ENCODE measurements at places on chromosomes 3 and 15. TPM values are rescaled to one million over a fixed set of nuclear protein-coding genes. Genes with fewer than 3 reads are reported as not detected.

DNA sequence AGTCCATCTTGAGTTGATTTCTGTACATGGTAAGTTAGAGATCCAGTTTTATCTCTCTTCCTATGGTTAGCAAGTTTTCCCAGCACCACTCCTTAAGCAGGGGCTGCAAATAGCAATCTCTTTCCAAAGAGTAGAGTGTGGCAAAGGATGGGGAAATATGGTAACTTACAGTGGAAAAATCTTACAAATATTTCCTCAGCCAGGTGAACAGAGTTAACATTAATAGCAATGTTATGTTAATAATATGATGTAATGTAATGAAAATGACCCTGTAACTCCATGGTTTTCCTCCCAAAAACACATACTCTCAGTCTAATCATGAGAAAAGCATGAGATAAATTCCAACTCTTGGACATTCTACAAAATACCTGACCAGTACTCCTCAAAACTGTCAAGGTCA is 30.4 kb downstream of the FSIP1 start:
- H3K4me1 ChIP-seq = no peaks in the 10 kb centered on the region
- no peak overlapping the region for H3K27ac ChIP-seq
- DNase-seq = no peak
- H3K36me3 ChIP-seq = no peaks in the 10 kb centered on the region

DNA sequence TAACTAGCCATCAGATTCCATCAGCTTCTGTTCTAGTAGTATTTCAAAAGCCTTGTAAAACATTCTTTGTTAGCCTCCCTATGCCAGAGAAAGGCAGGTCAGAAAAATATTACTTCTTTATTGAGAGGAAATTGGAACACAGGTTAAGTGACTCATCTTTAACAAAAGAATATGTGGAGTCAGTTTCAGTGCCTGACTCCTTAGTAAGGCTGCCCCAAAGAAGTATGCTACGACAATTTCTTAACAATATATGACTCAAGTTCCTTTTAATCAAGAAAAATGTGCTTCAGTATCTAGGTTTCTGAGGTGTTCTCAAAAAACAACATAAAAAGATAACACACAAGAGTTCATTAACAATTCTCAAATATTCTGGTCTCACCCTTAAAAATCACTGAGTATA is 139.2 kb downstream of the VPS13C start:
- no peak overlapping the region for H3K27ac ChIP-seq
- H3K4me3 ChIP-seq = no peak overlapping the region
- DNase-seq = no peak
- H3K36me3 ChIP-seq = no peaks in the 10 kb centered on the region

GRCh38 chr15:67066041-67066958 is 898 bp downstream of the SMAD3 start:
- no peaks in the 10 kb centered on the region for H3K36me3 ChIP-seq
- no peak for DNase-seq
- H3K4me3 ChIP-seq = peak overlapping the region; percentile 78
- peaks cover 23% of the 10 kb centered on the region for H3K4me1 ChIP-seq

GRCh38 chr15:95816591-95816990 is 513.9 kb upstream of the NR2F2 start:
- no peak overlapping the region for H3K27ac ChIP-seq
- no peak for DNase-seq
- H3K36me3 ChIP-seq = no peaks in the 10 kb centered on the region
- H3K4me3 ChIP-seq = no peak overlapping the region

DNA sequence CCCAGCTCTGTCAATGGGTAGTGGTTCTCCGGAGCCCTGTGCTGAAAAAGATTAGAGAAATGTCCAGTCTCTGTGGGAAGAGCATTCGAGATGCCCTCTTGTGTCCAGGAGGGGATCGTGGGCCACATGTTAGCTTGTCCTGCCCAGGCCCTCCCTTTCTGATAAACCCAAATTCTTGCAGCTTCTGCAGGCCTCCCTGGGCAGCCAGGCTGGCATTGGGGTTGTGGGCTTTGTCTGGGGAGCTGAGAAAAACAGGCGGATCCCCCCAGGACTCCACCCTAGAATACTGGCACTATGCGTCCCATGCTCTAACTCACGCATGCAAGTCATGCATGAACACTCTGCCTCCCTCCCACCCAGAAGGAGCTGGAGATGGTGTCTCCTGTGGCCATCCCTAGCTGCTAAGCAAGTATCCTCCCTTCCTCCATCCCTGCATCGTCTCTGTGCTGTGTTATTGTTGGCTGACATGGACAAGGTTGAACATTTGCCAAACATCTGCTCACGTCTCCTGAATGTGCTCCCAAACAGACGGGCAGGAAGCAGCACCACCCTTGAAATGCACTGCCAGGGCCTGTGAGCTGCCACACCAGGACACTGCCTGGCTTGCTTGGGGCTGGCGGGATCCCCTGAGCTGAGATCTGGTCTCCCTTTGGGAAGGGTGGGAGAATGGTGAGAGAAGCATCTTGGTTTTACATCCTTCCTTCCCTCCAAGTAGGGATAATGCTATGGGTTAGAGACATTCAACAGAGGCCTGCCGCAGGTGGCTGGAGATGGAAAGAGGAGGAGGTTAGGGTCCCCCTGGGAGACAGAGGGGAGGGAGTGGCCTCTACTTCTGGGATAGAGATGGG is 26.5 kb downstream of the CFAP161 start:
- no peaks in the 10 kb centered on the region for H3K36me3 ChIP-seq
- no peak overlapping the region for H3K27ac ChIP-seq
- DNase-seq = peak; percentile 57
- no peaks in the 10 kb centered on the region for H3K27me3 ChIP-seq
- peaks cover 20% of the 10 kb centered on the region for H3K4me1 ChIP-seq
- H3K4me3 ChIP-seq = no peak overlapping the region

DNA sequence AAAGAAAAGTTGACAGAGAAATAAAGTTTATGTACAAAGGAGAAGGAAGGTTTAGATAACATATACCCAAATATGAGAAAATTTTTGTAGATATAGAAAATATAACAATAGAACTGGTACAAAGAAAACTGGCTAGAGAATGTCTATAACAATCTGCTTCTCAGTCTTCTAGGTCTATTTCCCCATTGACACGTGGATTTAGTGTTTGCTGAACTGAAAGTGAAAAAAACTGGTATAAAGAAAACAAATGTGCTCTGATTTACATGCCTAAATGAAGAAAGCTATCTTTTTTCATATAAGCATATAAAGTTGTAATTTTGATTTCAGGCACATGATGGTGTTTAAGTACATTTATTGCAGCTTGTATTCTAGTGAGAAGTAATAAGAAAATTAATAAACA is 9.8 kb downstream of the KCNMB2 start:
- no peak overlapping the region for H3K4me3 ChIP-seq
- no peaks in the 10 kb centered on the region for H3K36me3 ChIP-seq
- no peak for DNase-seq
- H3K27me3 ChIP-seq = no peaks in the 10 kb centered on the region
- H3K27ac ChIP-seq = no peak overlapping the region

DNA sequence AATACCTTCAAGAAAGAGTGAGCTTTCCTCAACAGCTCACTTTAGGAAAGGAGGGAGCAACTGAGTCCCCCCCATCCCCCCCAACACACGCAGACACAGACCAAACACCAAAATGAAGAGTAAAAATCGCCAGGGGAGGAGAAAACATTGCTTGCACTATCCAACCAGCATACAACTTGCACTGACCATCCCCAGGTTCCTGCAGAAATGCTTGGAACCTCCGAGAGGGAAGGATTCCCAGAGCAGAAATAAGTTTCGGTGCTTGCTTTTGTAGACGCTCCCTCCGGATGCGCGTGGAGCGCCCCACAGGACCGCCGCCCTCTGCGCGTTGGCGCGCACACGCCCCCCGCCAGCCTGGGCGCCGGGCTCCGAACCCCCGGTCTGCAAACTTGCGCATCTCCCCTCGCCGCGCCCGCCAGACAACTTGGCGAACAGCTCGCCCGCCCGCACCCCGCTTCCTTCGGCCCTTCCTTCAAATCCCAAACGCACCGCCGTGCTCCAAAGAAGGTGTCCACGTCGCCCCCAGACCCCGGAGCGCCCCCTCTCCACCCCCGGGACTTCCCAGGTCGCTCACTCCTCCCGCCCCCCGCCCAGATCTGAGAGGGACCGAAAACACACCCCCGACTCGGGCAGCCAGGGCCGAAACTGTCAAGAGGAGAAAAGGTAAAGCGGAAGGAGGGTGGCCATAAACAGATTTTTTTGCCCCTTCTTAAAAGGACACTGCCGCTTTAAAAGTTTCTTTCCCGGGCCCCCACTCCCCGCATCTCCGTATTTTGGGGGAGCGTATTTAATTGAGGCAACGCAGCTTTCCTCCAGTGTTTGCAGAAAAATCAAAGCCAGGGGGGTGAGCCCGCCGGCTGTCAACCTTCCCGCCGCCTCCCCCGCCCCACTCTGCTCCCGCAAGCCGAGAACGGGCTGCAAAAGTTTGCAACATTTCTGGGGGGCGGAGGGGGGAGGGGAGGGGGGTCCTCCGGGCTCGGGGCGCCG is 859 bp downstream of the RORA start:
- DNase-seq = peak; percentile 31
- peak overlapping the region; percentile 14 for H3K27ac ChIP-seq

DNA sequence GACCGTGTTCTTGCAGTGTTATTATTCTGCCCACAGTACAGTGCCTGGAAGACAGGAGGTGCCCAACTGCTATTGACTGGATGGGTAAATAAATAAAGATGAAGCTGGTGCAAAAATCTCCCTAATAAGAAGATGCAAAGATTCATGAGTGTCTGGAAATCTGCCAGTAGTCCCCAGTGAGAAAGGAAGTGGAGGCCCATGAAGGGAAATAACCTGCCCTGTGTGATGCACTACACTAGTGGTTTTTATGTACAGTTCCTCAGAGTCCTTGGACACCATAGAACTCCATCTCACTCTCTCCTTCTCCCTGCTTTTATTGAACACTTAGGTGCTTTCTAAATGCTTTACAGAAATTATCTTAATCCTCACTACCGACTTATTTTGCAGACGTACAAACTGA is 8.3 kb upstream of the SUCLG2 start:
- no peaks in the 10 kb centered on the region for H3K36me3 ChIP-seq
- no peaks in the 10 kb centered on the region for H3K27me3 ChIP-seq
- no peak overlapping the region for H3K4me3 ChIP-seq
- H3K4me1 ChIP-seq = no peaks in the 10 kb centered on the region
- DNase-seq = no peak
- H3K27ac ChIP-seq = no peak overlapping the region

- no peaks in the 10 kb centered on the region for H3K27me3 ChIP-seq
- no peak overlapping the region for H3K4me3 ChIP-seq
- H3K27ac ChIP-seq = no peak overlapping the region
- no peaks in the 10 kb centered on the region for H3K4me1 ChIP-seq
Measured at GRCh38 chr3:78792733-78793132, 975.1 kb downstream of the ROBO1 start.

The ALDH1L1 gene
- total RNA-seq = 73.8 TPM

The ALPK3 gene
- 4.1 TPM for total RNA-seq

The CTDSPL2 gene
- 68.9 TPM for total RNA-seq
